ENCODE measurements at places on chromosomes 6 and 20.

GRCh38 chr6:165936096-165936495, 231.6 kb downstream of the TBXT start:
- DNase-seq: no peak

GRCh38 chr6:2448826-2449571, 203.6 kb upstream of the GMDS start:
- DNase-seq: no peak

DNA sequence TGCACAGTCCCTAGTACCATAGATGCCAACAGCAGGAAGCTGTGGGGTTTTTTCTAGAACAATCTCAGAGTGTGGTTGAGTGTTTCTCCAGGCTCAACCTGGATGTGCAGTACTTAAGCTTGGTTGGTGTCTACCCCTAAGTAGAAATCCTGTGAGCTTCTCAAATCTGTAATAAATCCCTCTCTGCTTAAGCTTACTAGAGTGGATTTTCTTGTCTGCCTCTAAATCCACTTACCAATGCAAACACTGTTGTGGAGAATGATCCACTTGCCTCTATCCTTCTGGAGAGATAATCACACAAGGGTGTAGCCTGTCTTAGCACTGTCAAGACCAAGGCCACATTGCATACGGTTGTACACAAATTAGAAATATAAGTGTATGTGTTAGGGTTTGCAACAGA, 43.3 kb upstream of the CLIC5 start:
- DNase-seq: no peak

DNA sequence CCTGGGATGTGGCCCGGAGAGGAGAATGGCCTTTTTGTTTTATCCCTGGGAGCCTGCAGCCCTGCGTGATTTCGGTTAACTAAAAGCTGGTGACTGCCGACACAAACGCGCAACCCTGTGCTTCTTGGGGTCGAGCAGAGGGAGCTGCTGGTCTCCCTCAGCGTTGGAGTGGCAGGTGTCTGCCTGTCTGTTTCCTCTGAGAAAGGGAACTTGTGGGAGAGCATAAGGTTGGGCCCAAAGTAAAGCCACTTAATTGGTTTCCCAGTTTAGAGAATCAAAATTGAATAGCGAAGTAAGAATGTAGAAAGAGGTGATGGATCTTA, 500 bp downstream of the LTV1 start:
- no peak for DNase-seq

Data from T-helper 9 cell (primary cell).